LHCN-M2 (cell line): ENCODE measurements at places on chromosomes 7 and 10. TPM values are rescaled to one million over a fixed set of nuclear protein-coding genes. Genes with fewer than 3 reads are reported as not detected.

The TMEM236 gene
- under 0.01 TPM in 2 replicates for total RNA-seq

The DYDC2 gene
- not detected in 2 replicates for total RNA-seq

The CEP55 gene
- total RNA-seq, result 99.7 and 102 TPM in 2 replicates

The EBLN1 gene
- total RNA-seq, result 0.26 TPM in 1 of 2 replicates, not detected in the other

DNA sequence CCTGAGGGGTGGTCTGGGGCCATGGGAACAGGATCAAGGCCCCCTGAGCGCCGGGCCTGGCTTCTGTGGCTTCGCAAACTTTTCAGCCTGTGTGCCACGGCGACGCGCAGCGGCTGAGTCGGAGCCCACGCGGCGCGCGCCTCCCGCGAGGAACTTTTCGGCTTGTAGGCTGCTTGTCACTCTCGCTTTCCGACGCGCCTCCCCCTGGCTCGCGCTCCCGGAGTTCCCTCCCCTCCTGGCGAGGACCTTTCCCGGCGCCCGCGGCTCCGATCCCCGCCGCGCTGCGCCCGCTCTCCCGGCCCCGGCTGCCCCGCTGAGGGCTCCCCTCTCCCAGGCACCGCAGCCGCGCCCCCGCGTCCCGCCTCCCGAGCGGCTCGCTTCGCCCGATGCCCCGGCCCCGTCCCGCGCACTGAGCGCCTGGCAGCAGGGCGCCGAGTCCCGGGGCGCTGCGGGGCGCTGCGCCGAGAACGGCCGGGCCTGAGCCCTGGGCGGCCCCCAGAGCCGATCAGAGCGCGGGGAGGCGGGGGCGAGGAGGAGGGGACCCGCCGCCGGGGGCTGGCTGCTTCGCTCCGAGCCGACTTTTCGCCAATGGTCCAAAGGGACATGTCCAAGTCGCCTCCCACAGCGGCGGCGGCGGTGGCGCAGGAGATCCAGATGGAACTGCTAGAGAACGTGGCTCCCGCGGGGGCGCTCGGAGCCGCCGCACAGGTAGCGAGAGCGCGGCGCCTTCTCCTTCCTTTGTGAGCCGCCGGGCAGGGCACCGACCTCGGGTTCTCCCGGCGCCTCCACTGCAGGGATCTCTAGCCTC is at the start of gene CACNB2:
CACNB2 (plus strand) TSS at position 276 of the 808 bp plus-strand sequence.
- no peak for DNase-seq

The COX19 gene
- total RNA-seq, result 6.5 TPM in 2 replicates

DNA sequence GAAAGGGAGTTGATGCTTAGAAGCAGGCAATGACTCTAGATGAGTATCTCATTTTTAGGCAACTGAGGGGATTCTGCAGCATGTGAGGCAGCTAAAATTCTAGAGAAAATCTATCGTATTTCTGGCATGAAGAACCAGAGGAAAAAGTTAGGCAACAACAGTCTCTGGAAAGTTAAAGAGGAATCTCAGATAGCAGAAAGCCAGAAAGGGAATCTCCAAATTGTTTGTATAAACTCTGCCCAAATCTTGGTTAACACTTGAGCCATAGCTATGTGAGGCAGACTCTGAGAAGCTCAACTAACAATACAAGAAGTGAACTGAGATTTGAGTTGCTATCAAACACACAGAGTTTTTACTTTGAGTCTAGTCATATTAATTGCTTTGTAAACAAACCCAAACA is 215.8 kb upstream of the FZD8 start:
- DNase-seq, result no peak

- no peak for DNase-seq
These were observed 34.4 kb downstream of the DLG5 start for GRCh38 chr10:77892021-77892739.

GRCh38 chr7:101172005-101172853 is 6.9 kb upstream of the VGF start:
- no peak for DNase-seq

DNA sequence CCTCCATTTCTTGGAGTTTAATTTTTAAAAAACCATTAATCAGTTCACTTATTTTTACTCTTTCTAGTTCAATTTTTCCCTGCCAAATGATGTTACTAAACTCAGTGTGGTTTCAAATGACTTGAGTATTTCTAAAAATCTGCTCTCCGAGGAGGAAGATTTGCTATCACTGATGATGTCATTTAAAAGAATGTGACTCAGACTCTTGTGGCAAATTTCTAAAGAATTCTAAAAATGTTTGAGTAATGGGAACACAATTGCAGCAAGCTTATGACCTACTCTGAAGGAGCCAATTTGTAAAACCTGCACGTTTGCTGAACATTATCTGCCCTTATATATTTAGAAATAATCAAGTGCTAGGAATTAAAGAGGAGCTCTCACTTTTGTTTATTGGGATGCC is 88.6 kb downstream of the SPAG6 start:
- peak; percentile 88 for DNase-seq

The TACR2 gene
- 0.29 TPM in 1 of 2 replicates, not detected in the other for total RNA-seq

GRCh38 chr7:127252377-127252713 is 396 bp downstream of the GRM8 start:
- DNase-seq, result no peak

- no peak for DNase-seq
These were observed 62.4 kb downstream of the CTTNBP2 start for GRCh38 chr7:117810642-117811512.

DNA sequence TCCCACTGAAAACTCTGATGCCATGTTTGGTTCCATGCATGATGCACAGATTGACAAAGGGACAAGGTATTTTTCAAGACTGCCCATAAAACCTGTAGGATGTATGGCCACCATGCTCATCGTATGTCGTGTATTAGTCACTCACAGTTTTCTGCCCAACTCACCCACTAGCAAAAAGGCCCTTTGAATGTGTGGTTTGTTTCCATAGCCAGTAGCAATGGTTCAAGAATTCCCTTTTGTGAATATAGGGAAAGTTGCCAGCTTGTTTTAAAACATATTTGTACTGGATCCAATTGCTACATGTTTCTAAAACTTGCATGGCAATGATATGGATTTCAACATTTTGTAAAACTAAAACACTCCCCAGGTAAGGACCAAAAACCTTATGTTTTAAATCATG is 280.9 kb upstream of the YAE1 start:
- DNase-seq, result no peak

- no peak for DNase-seq
These were observed 18.0 kb upstream of the DLG5 start for GRCh38 chr10:77944519-77944918.

The HTRA1 gene
- total RNA-seq, result 1,894 and 1,897 TPM in 2 replicates

DNA sequence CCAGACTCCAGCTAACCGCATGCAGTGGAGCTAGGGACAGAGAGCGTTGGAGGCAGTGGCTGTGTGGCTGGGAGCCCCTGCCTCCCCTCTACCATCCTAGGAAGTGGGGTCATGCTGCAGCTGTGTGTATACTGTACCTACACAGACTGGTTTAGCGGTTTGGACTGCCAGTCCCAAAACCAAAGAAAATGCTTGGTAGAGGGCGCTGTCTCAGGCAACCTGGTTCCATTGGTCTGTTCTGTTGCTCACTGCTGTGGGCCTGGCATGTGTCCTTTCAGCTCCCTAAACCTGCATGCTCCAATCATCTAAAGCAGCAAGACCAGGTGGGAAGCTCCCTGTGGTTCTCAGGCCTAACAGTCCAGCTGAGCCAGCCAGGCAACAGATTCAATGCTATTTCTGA is 4.5 kb downstream of the RBP4 start:
- DNase-seq, result no peak

DNA sequence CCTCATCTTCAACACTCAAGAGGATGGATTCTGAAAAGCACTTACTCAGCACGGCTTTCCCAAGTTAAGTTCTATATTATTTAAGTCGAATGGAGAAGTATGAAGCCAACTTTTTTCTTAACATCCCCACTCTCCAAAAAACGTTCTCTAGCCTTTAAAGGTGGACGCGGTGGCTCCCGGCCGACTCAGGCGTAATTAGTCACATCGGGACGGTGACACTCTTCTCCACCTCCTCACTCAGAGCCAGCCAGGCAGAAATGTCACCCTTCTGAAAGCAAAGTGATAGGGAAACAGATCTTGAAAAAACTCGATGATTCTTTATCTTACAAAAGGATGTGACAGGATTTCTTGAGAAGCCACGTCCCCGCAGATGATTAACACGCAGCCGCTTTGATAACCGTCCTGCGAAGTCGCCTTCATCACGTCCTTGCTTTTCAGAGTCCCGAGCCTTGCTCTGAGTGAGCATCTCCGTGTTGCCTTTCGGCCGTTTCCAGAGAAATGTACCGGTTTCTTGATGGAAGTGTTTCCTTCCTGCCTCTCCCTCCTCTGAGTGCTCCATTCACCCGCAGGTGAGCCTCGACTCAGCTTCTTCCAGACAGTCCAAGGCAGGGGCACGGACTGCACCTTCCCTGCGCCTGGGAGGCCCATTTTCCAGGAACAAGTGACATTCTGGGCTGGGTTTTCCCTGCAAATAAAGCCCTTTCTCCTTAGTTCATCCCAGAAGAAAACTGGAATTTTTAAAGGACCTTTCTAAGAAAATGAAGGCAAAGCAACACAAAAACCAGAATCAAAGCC is 314.8 kb downstream of the DNAJB6 start:
- no peak for DNase-seq

DNA sequence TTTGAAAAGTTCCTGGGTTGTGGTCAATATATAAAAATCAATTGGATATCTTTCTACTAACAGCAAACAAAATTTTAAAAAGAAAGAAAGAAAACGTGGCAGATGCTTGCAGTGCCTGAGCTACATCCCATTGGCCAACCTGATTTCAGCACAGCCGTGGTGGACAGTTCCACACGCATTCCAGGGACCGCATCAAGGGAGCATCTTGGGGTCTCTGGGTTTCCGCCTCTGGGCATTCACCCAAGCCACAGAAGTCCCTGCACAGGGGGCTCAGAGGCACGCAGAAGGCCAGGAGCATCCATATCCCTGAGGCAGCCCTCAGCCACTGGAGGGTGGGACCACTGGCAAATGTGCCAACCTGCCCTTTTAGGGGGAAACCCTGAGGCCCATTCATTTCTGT is 254.5 kb upstream of the RNF32 start:
- no peak for DNase-seq

DNA sequence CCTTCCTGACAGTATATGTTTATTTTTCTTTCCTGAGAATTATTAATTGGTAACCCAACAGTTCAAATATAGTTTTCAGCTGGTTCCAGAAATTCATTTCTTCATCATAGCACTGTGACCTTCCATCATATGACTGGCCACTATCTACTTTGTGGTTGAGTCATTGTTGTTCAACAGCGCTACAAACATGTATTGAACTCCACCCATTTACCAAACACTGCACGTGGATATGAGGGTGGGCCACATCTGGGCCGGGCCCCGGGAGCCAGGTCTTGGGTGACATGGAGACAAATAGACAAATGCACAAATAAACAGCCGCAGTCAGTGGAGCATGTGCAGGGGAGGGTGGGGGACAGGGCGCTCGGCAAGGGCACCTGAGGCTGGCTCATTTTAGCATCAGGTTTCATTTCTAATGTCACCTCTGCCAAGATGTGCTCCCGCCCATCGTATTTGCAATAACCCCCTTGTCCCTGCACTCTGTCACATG is 24.0 kb upstream of the EEPD1 start:
- DNase-seq, result peak; percentile 50

DNA sequence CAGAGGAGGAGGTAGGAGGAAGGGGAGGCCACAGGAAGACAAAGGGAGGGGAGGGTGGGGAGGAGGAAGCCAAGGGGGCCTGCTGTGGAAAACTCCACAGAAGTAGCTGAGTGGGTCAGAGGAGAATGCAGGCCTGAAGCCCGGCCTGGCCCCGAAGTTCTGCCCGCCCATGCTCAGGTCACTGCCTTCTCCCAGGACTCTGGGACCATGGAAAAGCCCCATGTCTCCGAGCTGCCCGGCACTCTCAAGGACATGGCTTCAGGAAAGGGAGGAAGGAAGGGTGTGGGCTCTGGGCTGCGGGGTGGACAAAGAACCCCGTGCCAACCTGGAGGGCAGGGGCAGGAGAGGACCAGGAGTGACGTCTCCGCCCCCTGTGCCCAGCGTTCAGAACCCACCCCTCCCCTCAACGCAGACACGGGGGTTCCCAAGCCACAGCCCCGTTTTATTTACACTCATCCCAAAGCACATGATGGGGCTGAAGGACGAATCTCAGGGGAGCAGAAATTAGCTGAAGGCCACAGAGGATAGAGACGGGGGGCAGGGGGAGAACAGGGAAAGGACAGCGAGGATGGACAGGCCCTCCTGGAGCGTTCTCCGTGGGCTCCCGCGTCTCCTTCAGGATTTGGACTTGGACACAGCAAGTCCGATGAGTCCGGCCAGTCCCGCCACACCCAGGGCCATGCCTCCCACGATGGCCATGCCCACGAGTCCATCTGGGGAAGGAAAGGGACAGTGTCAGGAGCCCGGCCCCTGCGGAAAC is 1.8 kb upstream of the CLDN15 start:
- no peak for DNase-seq

The NXPH1 gene
- total RNA-seq, result 1.0 and 2.8 TPM in 2 replicates

GRCh38 chr10:79206300-79207095 is 137.7 kb downstream of the ZMIZ1 start:
- DNase-seq, result no peak
